OCI-M1 (cell line): ENCODE measurements at places on chromosomes 3 and 15.

DNA sequence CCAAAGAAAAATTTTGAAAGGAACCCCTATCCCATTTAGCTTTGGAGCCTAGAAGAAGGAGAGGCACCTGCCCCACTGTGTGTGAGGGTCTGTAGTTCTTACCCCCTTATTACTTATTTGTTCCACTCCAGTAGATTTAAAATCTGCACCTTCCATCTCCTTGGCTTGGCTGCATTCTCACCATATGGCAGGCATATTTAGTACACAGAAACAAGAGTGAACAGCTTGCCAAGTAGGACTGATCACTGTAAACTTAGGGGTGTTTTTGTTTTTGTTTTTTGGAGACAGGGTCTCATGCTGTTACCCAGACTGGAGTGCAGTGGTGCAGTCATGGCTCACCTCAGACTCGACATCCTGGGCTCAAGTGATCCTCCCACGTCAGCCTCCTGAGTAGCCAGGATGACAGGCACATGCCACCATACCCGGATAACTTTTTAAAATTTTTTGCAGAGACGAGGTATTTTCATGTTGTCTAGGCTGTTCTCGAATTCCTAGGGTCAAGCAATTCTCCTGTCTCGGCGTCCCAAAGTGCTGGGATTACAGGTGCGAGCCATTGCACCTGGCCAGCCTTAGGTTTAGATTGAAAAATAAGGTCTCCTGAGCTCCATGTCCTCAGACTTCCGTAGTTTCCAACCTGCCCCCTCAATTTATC, 14.1 kb upstream of the ANXA2 start:
- DNase-seq: no peak

- DNase-seq: peak; percentile 11
These were observed 43.2 kb upstream of the PPP4R2 start for GRCh38 chr3:72953325-72953956.

GRCh38 chr15:78104119-78104479, 11.7 kb downstream of the SH2D7 start:
- peak; percentile 29 for DNase-seq

GRCh38 chr3:106263546-106263945, 394.7 kb upstream of the CBLB start:
- DNase-seq: no peak

DNA sequence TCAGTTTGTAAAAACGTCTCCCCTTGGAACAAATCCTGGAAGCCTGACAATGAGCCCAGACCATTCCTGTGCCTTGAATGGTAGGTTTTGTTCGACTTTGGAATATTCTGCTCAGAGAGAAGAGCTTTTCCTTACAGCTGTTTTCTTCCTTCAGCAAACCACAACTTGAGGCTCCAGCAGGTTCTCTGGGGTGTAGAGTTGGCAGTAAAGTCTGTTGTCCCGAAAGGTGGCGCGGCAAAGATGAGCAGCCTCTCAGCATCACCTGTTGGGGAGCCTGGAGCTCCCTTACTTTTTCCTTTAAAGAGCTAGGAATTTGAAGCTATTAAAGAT, 65.4 kb downstream of the BOC start:
- no peak for DNase-seq

GRCh38 chr15:89150287-89150686, 62.0 kb downstream of the ABHD2 start:
- no peak for DNase-seq

DNA sequence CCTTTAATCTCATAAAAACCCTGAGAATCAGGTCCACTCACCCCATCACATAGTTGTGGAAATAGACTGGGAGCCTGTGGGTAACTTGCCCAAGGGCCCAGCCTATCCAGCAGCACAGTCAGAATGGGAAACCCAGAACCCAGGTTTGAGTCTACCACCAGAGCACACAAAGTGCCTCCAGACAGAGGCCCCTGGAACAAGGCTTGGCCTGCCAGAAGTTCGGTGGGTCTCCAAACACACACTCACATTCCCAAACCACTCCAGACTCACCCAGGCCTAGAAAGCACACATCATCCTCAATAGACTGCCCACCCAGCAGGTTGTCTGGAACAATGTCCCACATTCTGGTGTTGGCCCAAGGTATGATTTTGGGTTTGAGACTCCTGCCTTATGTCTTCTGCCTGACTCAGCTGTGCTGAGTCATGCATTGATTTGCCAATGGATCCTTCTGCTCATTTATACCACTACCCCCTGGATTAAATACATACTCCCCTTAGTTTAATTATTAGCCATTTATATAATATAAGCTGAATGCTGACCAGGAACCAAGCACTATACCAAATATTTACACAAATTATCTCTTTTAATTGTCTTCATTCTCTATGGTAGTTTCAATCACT, 4.5 kb downstream of the SLC12A8 start:
- no peak for DNase-seq

DNA sequence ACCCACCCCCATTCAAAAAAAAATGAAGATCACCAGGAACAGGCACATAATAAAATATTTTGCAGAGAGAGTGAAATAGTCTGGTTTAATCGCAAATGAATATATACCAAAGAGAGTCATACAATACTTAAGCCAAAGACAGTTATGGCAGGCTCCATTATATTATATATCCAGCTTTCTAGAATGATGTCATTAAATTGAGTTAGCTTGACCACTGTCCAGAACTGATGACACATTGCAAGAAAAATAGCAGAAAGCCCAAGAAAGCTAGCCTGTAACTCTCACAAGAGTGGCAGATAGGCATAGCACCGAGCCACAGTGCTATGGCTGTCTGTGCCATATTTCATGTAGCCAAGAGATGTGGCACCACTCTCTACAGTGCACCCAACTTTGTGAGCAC, 231.9 kb upstream of the SEMA6D start:
- DNase-seq: no peak

DNA sequence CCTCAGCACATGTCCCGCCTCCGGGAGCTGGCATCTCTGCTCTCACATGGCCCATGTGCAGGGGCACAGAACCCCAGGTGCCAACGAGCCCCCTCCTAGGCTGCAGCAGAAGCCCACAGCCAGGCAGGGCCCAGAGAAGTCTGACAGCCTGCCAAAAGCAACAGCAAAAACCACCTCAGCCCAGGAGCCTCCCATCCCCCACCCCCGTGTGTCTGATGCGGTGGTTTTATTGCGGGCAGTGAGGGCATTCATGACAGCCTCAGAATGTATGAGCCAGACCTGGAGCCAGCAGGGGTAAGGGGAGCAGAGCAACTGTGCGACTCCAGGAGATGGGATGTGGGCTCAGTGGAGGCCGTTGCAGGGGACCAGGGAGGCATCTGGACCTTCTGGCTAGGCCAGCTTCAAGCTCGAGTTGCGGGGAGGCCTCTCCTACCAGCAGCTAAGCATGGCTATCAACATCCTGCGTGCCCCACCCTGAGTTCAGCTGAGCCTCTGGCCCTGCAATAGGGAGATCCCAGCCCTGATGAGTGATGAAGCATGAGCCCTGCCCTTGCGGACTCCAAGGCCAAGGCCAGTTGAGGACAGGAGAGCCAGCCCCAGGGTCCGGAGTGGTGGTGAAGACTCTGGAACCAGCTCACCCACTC, 52.5 kb downstream of the CYP11A1 start:
- DNase-seq: no peak

DNA sequence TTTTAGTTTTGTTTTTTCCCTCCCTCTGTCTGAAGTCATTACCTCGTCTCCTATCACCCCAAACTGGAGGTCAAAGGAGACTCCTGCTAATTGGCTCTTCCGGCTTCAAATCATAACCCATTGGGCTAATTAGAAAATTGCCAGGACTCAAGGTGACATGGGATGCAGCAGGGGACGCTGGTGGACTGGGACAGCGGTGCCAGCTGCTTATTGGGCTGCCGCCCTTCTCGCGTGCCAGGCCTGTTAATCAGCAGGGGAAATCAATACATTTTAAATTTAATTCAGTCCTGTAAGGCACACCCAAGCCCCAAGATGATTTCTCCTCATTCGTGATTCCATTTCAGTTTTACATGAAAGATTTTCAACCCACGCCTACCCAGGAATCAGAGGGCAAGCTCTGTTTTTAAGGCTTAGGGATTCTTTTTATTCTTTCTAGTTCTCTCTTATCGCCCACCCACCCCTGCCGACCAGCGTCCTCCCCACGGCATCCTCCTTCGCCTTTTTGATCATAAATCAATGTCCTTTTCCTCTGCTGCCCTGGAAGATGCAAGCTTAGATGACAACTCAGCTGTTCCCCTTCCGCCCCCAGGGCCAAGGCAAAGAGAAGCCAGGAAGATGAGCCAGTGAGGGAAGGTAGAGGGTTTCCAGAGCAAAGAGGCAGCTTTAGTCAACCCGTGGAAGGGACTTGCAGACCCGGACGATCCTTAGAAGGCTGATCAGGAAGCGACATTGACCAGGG, 329.6 kb downstream of the UACA start:
- DNase-seq: no peak

DNA sequence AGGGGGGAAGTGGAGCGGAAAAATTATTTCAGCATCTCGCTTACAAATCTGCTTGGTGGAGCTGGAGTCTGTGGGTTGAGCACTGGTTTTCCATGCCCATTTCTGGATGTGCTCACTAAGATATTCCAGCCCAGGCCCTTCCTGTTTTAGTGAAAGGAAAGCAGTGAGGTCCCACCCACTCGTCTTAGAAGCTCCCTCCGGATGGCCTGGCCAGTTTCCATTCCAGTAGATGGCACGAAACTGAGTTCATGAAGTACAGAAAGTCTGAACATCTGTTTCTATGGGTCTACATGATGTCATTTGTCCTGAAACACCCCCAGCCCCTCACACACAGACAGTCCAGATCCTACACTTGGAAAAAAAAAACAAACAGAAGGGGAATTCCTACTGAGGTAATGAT, 31.9 kb upstream of the THSD4 start:
- no peak for DNase-seq

DNA sequence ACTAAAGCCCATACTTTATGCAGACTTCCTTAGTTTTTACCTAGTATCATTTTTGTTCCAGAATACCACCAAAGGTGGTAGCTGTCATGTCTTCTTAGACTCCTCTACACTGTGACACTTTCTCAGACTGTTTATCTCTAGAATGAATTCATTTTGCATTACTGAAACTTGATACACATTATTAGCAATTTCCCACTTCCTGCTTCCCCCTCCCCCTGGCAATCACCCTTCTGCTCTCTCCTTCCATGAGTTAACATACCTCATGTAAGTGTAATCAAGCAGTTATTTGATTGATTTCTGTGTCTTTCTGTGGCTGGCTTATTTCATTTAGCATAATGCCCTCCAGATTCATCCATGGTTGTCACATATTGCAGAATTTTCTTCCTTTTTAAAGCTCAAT, 204.9 kb downstream of the STAG1 start:
- no peak for DNase-seq

DNA sequence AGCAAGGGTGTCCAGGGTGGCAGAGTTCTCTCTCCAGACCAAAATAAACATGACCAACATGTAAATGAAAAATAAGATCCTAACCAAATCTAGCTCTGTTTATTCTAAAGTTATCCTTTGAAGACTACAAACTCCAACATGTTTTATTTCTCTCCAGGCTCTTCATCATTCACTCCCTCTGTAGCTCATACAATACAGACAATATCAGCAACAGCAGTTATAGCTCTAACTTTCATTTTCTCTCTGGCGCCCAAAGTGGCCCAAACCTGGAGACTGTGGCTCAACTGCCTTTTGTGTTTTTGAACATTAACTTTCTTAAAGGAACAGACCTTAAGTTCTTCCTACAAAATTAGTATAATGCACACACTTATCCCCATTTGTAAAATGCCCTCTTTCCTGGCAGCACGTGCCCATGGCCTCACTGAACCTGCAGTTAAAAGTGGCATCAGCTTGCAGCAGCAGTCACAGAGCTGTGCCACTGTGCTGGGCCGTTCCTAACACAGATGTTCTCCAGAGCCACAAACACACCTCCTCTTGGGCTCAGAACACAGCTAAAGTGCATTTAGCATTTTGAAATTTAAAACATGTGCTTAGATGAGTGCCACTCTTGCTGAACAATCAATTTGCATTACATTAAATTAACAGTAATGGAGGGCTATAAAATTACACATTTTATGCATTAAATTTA, 91.9 kb downstream of the RORA start:
- peak; percentile 45 for DNase-seq

DNA sequence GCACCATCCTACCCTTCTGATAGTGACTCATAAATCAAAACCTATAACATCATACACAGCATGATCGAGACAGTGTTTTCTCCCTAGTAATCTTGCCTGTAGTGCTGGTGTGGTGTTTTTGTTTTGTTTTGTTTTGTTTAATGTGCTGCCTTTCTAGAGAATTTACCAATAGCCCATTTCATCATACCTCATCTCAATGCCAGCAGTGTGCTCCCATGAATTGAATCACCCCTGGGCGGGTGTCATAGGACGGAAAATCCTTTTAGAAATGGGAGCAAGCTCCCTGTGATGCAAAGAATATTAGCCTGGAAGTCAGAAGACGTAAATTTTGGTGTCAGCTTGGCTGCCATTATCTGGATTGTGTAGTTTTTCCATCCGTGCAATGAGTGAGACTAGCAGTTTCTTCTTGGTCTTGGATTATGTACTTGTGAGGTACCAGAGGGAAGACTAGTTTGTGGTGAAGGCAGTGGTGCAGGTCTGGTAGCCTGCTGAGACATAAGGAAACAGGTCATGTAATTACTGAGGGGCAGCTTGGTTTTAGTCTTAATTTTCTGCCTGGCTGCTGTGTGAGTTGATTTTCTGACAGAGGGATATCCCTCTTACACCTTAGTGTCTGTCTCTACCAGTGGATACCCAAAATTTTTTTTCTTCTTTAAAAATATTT, 29.9 kb downstream of the IGSF10 start:
- DNase-seq: no peak

- DNase-seq: no peak
These were observed 10.8 kb downstream of the NOX5 start for GRCh38 chr15:69025320-69025719.

DNA sequence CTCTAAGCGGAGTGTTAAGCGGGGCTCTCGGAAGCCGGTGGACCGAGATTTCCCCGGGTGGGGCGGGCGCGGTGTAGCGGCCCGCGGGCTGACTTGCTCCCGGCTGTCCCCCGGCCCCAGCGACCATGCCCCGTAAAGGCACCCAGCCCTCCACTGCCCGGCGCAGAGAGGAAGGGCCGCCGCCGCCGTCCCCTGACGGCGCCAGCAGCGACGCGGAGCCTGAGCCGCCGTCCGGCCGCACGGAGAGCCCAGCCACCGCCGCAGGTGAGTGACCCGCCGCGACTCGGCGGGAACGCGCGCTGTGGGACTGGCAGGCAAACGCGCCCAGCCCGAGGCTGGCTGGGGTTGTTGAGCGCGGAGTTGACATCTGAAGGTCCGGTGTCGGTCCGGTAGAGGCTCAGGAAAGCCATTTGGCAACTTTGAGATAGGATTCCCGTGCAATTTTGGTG, 1.3 kb downstream of the SMC4 start:
- peak; percentile 28 for DNase-seq

DNA sequence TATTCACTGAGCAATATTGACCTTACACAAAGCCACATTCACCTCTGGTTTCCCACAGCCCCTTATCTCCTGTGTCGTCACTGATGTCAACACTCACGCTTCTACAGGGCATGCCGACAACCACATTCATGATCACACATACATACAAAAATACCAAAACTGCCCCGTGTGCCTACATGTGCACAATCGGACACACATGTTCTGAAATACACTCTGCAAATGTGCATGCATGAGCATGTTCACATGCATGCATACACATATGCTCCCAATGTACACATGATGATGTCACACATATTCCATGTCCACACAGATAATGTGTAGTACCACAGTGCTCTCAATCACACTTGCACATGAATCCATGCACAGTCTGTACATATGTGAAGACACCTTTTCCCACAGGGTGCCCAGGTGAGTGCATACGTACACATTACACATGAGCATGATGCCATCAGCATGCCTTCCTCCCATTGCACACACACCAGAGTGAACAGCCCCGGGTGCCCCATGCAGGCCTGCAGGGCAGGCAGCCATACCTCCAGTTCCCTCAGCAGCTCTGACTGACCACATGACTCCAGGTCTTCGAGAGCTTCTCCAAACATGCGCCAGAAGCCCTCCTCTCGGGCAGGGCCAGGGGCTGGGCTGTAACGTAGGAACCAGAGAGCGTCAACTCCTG, 37.0 kb downstream of the GRIP2 start:
- DNase-seq: no peak
